Fibroblast of skin of right biceps (primary cell): ENCODE measurements at places on chromosomes 7 and 10.

- no peak for DNase-seq
These were observed 127.8 kb upstream of the MGMT start for GRCh38 chr10:129339191-129339590.

DNA sequence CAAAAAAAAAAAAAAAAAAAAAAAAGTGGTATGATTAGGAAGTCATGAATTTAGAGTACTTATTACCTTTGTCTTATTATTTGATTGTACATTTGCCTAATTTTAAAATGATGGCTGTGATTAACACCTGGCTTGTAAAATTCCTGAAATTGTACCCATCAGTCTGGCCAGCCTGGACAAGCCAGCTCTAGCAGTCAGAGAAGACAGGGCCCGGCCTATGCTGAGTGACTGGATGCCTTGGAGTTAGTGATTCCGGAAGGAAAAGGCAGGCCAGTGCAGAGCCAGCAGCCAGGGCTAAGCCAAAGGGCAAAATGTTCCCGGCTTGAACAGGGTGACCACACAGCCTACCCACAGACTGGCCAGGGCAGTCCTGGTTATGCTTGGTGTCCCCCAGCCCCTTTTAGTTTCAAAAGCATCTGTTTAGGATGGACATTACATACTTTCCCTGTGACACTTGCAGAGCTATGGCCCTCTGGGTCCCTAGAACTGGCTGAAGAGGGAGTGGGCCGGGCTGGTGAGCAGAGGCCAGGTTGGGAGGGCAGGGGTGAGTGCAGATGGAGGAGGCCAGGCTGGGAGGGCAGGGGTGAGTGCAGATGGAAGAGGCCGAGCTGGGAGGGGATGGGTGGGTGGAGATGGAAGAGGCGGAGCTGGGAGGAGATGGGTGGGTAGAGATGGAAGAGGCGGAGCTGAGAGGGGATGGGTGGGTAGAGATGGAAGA lies 61.7 kb downstream of the PROSER2 start:
- no peak for DNase-seq

- no peak for DNase-seq
These were observed 35.7 kb downstream of the CCAR1 start for GRCh38 chr10:68756766-68757165.

DNA sequence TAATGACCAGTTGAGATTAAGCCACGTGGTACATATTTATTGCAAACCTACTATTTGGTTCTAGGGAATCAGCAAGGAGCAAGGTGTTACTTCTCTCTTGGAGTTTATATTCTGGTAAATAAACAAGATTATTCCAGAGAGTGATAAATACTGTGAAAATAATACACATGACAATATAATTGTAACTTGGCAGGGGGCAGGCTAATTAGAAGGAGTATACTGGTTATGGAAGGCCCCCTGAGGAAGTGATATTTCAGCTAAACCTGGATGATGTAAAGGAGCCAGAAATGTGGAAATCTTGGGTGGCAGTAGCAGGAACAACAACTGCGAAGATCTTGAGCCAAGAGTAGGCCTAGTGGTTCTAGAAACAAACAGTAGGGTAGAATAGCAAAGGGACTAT lies 111.8 kb downstream of the SDK1 start:
- no peak for DNase-seq

- no peak for DNase-seq
These were observed 31.1 kb upstream of the RSBN1L start for GRCh38 chr7:77665161-77665560.

GRCh38 chr10:122326806-122327205 lies 47.7 kb upstream of the PLEKHA1 start:
- no peak for DNase-seq

DNA sequence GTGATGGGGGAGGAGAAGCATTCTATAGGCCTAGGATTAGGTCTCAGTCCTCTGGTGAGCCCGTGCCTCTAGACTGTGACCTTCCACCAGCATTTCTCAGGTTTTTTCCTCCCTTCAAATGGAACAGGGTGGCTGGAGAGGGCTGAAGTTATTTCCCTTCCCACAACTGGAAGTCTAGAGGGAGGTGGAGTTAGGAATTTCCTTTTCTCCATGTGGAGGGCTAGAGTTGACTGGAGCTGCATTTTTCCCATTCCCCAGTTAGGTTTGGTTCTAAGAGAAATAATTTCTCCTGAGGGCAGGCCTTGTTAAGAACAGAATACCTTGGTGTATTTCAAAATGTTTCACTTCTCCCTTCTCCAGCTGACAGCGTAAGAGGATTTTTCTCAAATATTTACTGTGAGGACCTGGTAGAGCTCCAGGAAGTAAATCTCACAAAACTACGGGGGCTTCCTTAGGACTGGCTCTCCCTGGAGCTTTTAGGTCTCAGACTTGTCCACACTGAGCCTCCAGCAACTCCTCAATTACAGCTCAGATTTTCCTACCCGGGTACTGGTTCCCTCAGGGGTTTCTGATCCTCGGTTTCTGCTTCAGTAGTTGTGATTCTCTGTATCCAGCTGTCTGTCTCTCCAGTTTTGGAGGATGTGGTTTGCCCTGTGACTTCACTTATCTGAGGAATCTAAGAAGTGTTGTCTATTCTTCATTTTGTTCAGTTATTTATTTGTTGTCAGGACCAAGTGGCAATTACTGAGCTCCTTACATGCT lies 6.0 kb upstream of the REEP3 start:
- DNase-seq = peak; percentile 64

GRCh38 chr7:155222573-155222972 lies 75.1 kb upstream of the INSIG1 start:
- peak; percentile 48 for DNase-seq

GRCh38 chr10:132544744-132545658 lies 7.4 kb downstream of the INPP5A start:
- no peak for DNase-seq

DNA sequence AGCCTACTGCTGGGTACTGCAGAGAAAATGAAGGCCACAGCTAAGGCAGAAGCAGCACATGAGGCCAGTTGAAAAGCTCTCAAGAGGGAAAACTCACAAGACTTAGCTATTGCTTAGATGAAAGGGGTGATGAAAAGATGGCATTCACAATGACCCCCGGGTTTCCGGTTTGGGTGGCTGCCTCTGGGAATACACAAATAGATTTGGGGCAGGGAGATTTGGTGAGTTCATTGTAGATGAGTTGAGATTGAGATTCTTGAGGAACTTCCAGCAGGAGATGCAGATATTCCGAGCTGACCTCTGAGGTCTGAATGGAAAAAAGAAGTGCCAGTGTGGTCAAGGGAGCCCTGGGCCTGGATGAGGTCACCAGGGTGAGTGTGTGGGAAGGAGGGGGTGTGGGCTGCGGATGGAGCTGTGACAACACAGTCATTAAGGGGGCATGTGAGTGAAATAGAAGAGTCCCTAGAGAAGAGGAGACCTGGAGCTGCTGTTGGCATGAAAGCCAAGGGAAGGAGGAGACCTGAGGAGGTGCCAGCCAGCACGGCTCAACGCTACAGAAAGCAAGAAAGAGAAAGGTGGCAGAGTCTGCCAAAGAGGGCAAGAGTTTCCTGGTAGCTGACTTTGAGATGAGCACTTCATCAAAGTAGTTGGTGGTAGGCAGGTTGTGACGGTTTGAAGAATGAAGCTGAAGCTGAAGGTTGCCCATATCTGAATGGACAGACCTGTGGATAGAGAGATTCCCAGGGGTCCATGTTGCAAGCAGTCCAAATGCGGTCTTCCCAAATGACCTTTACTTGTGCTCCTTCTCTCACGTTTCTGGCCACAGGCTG lies 43.7 kb downstream of the HIF1AN start:
- no peak for DNase-seq

DNA sequence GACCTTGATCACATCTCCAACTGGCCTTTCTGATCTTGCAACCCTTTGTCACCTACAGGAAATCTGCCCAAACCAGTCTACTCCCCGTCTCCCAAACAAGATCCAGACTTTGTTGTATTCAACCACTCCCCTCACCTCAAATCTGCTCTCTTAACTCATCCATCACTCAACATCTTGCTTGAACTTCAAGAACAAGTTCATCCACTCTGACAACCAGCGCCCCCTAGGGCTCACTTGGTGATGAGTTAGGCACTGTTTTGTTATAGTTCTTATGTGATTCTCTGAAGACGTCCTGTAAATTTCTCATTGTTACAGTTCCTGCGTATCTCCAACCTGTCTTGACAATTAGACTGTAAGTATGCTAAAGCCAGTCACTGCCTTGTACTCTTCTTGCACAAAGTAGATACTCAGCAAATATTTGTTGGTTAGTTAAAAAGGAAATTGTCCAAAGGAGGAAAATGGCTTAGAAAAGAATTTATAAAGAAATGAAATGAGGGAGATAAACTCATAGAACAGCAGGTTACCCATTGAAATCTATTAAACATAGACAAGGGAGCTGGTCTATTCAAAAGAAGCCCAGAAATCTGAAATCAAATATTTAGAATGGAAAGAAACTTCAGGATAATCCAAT lies 5.3 kb downstream of the FRMD4A start:
- DNase-seq = peak; percentile 4

DNA sequence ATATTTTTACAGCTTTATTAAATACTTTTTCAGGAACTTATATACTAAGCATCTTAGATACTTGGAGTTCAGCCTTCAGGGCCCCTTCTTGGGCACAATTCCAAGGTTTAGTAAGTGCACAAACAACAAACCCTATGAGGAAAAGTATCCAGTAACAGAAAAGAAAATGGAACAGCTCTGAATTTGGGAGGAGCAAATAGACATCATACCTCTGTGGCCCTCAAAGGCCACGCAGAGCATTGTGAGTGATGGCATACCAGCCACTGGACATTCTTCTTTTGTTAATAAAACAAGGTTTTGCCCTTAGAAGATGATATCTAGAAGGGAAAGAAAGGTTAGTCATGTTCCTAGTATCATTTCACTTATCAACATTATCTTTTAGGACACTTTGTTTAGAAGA lies 46.0 kb downstream of the ST7 start:
- peak; percentile 38 for DNase-seq

GRCh38 chr10:30309403-30309802 lies 39.7 kb downstream of the MTPAP start:
- no peak for DNase-seq

DNA sequence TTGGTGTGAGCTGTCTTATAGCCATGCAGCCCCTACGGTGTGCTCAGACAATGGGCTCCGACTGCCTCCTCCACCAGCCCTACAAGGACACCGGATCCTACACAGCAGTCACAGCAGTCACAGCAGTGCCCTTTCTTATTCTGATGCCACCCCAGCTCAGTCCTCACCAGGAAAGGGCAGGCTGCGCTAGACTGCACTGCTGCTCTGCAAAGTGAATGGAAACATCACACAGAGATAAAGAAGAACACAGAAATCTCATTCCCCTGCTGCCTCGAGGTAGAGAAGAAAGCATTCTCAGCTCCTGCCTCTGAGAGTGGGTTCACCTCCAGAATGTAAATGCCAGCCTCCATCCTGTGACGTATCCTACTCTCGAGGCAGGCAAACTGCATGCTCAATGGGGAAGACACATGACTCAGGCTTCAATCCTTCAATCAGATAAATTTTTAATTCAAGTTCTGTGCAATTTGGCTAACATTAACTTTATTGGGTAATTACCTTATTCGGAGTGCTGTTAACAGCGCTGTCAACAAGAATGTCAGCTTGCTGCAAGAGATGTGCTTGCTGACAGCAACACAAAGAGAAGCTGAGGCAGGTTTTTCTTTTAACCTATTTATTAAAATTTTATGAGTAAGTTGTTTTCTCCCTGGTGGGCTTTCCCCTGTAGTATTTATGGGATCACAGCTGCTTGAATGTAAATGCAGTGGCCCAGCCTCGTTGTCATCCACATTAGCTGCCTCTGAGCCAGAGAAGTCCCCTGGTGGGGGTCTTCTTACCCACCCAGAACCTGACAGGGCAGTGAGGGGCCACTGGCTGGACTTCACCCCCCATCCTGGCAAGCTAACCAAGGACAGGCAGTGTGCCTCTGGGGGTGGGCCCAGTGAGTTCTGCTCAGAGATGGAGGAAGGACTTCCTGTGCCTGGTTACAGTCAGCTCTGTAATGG lies 241.3 kb upstream of the KMT2E start:
- DNase-seq = no peak

DNA sequence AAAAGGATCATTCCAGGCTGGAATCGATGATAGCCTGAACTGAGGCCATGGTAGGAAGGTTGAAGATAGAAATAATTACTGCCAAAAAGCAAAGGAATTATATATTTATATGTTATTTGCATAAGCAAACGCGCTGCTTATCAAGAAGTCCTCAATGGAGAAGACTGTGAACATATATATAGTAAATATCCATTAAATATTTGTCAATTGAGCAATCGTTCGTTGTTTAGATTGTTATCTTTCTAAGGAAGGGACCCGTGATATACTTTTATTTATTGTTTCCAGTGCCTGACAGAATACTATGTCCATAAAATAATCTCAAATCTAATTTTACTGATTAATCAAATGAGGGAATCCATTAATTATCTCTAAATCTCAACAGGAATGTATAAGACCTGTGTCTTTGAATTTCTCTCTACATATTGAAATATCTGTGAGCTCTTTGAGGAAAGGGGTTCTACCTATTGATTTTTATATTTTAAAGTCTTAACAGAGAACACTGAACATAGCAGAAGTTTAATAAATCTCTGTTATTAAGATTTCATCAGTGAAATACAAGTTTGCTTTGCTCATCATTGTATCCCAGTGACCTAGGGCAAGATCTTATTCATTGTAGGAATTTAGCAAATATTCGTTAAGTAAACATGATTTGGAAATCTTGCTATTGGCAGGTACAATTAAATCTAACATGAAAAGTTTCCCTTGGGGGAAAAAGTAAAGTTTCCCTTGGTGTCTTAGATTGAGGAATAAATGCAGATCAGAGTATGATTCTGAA lies 12.0 kb upstream of the HERC4 start:
- DNase-seq = no peak

DNA sequence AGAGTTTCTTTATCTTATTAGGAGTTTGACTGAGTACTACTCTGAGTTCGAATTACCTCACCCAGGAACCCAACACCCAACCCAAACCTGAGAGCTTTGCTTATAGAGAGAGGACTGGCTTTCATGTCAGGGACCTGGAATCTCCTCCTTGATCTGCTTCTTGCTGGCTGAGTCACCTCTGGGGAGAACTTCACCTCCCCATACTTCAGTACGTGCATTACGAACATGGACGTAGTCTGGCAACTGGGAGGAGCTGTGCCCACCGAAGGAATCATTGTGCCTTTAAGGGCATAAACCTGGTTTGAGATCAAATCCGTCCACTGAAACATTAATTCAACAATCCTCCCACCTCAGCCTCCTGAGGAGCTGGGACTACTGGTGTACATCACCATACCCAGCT lies 12.2 kb upstream of the PSAP start:
- DNase-seq = peak; percentile 37

GRCh38 chr10:120539076-120539475 lies 82.0 kb downstream of the PLPP4 start:
- no peak for DNase-seq

GRCh38 chr7:22138106-22138505 lies 192.4 kb upstream of the CDCA7L start:
- DNase-seq = no peak

DNA sequence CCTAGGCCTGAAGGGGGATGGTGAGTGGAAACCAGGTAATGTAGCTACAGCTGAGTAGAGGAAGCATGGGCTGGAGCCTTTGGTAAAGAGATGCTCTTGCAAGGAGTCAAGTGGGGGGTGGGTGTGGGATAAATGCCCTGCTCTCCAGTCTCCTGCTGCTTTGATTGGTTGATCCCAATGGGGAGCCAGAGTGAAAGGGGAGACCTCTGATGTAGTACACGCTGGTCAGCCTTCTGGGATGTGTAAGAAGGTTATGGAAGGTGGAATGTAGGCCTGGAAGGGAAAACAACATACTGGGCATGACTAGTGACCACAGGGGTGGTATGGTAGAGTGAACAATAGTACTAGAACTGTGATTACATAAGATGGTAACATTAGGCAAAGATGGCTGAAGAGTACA lies 44.3 kb downstream of the TET1 start:
- no peak for DNase-seq
